Naive thymus-derived CD8-positive, alpha-beta T cell (primary cell): ENCODE measurements at places on chromosomes 1 and 21. TPM values are rescaled to one million over a fixed set of nuclear protein-coding genes. Genes with fewer than 3 reads are reported as not detected.
A peak's percentile ranks its signal among the peaks of the same experiment; 100 is the strongest.

- no peak for DNase-seq
Observed at GRCh38 chr1:38015978-38016725, 3.6 kb downstream of the UTP11 start.

The IL23R gene
- not detected for total RNA-seq

DNA sequence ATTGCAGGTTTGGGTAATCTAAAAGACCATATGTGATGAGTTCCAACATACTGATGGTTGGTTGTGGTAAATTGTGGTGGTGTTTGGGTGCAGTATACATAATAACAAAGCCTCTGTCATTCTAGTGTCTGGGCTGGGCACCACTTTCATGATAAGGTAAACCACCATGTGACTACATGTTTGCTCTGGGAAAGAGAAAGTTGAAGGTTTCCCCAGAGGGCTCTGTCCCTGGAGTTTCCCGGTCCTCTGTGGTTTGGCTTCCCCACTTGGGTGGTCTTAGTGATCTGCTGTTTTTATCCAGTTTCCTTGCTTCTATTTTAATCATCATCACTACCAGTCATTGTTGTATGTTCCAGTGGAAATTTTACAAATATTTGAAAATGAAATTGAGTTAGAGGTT lies 55.9 kb upstream of the TSPAN2 start:
- DNase-seq = no peak

GRCh38 chr1:80827666-80828065 lies 973.1 kb upstream of the ADGRL2 start:
- no peak for DNase-seq

The ADORA3 gene
- 0.62 TPM for total RNA-seq

GRCh38 chr1:240508201-240508600 lies 103.8 kb downstream of the GREM2 start:
- no peak for DNase-seq

The UTS2 gene
- not detected for total RNA-seq

- DNase-seq = no peak
Observed at GRCh38 chr1:201038186-201038876, 14.8 kb upstream of the KIF21B start.

DNA sequence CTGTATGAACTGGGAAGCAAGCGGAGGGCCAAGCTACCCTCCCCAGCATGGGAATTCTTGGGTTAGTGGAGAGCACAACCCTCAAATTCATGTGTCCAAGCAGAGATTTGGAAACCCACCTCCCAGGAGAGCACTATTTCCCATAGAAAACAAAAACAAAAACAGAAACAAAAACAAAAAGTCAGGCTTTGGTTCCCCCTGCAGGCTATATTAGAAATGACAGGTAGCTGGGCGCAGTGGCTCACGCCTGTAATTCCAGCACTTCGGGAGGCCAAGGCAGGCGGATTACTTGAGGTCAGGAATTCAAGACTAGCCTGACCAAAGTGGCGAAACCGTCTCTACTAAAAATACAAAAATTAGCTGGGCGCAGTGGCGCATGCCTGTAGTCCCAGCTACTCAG lies 10.8 kb downstream of the MINDY1 start:
- no peak for DNase-seq

The RAB7B gene
- not detected for total RNA-seq

GRCh38 chr1:234505769-234506102 lies 26.8 kb upstream of the TARBP1 start:
- DNase-seq = no peak

- DNase-seq = no peak
Observed at GRCh38 chr1:238099871-238100270, 209.1 kb upstream of the ZP4 start.

GRCh38 chr1:172394141-172394751 lies 26.2 kb upstream of the C1orf105 start:
- peak; percentile 75 for DNase-seq

The C1orf115 gene
- 0.52 TPM for total RNA-seq

- DNase-seq = no peak
Observed at GRCh38 chr1:43044572-43045361, 86.1 kb upstream of the SLC2A1 start.

DNA sequence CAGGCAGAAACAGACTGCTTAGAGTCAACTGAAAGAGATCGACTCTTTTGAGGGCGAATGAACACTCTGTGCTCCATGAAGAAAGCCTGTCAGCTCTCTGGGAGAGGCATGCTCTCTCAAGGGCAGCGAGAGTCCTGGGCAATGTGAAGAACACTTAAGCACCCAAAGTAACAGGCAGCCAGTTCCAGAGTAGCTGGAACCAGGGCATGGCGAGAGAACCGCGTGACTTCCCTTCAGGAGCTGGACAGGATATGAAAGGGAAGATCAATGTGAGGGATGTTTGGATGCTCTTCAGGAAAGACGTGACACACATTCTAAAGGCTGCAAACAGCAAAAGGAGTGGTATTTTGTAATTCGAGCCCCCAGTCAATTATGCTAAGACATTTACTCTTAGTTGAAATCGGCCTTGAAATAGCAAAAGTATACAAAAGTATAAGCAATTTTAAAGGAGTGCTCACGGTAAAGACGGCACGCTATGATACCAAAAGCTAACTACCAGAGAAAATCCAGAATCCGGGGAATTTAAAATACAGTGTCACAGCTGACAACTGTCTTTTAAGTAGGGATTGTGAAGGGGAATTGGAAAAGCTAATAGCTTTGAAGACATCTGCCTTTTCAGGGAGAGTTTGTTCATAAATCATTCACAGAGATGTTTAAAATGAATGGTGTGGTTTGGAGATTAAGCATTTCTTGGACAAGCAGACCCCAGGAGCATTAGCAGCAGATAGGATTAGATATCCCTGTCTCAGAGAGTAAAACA lies 20.8 kb downstream of the ADAMTS5 start:
- DNase-seq = no peak

DNA sequence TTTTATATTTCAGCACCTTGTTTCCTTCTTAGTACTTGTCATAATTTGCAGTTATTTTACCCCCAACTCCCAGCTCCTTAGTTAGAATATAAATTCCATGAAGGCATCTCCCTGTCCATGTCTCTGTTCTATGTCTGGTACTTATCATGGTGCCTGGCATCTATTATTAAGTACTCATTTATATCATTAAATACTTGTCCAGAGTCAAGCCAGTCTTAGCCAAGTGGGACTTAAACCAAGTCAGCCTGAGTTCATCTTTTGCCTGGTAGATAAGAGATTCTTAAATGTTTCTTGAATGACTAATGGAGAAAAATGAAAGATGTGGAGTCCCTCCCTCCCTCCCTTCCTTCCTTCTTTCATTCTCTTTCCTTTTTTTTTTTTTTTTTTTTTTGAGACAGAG lies 9.4 kb downstream of the SLC25A44 start:
- DNase-seq = no peak

- no peak for DNase-seq
Observed at GRCh38 chr1:206580438-206581113, 31.7 kb downstream of the EIF2D start.

The CLCA2 gene
- not detected for total RNA-seq

The FOXO6 gene
- total RNA-seq = not detected

DNA sequence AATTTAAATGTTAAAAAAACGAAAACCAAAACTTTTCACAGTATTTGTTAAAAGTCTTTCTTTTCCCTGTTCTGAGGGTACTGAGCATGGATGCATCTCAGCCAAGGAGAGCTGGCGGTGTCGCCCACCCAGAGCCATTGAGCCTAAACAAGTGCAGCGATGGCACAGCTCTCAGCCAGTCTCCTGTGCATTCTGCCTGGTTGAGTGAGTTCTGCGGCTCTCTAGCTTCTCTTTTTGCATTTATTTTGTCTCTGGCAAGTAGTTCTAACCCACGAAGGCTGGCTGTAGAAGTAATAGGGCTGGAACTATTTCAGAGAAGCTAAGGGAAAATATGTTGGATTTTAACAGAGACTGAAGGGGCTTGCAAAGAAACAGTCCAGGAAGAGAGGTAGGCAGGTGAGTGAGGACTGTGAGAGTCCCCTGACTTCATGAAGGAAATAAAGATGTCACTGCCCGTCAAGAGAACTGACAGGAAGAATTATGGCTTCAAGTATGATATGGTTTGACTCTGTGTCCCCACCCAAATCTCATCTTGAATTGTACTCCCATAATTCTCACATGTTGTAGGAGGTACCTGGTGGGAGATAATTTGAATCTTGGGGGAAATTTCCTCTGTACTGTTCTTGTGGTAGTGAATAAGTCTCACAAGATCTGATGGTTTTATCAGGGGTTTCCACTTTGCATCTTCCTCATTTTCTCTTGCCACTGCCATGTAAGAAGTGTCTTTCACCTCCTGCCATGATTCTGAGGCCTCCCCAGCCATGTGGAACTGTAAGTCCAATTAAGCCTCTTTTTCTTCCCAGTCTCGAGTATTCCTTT lies 35.7 kb upstream of the LIN9 start:
- no peak for DNase-seq

The GRIK3 gene
- not detected for total RNA-seq

The OR2G6 gene
- total RNA-seq = not detected

DNA sequence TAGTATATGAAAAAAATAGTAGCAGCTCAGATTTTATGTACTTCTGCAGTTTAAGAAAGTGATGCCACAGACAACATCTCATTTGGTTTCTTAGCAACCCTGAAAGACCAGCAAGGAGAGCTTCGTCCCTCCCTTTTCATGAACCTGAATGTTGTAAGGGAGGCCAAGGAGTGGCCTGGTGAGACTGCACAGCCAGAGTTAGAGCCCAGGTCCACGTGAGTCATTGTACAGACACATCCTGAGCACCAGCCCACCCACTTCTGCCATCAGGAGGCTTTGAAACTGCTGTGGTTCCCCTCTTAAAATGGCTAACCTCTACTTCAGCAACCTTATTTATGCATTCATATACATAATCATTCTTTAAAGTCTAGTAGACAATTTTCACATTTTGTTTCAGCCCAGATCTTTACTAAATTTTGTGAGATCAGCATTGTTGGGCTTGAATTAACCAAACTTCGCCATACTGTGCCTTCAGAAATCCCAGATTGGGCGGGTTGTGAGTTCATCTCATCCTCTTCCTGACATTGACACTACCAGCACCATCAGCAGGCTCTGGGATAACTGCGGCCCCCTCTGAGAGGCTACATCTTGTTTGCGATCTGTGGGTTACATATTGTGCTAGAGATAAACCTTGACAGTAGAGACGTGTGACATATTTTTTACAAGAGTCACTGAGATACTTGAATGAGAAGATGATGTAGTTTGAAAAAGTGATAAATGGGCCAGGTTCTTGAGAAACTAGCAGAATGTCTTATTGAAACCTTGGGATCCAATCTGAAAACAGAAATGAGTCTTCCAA lies 106.7 kb downstream of the CAMTA1 start:
- DNase-seq = no peak
